ENCODE measurements at places on chromosomes 4 and X.

DNA sequence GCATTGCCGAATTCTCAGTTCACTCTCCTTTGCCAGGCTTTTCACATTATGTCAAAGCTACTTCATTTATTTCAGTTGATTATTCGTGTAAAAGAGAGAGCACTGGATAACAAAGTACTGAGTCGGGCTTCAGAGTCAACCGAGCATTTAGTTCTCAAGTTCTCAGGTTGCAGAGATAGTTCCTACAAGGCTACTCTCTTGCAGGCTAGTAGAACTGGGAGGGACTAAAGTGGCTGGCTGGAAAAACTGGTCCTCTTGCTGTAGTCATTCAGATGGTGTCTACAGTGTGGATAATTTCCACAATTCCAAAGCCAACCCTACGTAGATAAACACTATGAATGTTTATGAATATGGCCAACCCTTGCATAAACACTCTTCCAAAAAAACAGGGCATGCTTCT, 4.6 kb upstream of the CCNG2 start:
- no peak for DNase-seq

GRCh38 chrX:56572975-56573374, 9.5 kb downstream of the UBQLN2 start:
- no peak for DNase-seq

- no peak for DNase-seq
Observed at GRCh38 chr4:140019619-140020347, 134.2 kb downstream of the MAML3 start.

GRCh38 chr4:168569066-168569930, 72.4 kb downstream of the PALLD start:
- DNase-seq = no peak

GRCh38 chr4:34182306-34182705, 2062.0 kb downstream of the ARAP2 start:
- no peak for DNase-seq

DNA sequence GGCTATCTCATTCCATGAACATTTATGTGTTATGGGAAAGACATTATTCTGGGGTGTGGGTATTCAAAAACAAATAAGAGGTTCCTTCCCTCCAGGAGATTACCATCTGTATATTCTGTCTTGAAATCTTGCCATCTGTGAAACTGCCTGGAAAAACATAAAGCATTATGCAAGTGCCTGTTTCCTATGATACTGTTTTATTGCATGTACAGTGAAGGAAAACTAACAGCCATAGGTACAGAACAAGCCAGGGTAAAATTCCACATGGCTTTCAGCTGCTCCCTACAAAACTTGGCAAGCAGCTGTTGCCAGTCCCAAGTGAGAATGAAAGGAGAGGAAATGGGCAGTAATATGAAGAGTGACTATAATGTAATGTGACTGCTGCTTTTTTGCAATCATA, 136.0 kb downstream of the GUCY2F start:
- DNase-seq = no peak

DNA sequence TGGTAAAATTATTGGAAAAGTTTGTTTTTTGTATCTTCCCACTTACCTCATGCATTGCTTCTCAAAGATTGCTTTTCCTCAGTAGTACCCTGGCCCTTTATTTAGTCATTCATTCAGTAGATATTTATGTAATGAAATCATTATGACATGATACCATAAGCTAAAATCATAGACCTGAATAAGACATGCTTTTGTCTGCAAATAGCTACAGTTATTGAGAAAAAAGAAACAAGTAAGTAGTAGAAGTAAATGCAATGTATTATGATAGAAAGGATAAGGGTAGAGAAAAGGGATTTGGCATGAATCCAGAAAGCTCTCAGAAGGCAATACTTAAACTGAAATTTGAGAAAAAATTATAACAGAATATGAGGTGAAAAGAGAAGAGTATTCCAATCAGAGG, 352.5 kb downstream of the GPM6A start:
- DNase-seq = no peak

DNA sequence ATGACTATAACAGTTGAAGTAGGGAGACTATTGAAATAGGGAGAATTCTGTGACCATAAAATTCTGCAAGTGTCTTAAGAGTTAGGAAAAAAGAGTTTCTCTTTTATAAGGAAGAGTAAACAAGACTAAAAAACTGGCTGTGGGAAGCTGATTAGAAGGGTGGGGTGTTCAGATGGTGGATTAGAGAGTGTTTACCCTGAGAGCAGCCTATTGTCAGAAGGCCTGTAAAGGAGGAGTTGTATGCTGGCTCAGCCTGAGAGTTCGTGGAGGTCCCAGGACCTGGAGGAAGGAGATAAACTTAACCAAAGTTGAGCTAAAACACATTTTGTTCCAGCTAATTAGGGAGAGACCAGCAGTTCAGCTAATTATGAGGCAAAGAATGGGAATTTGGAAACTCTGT, 629.7 kb downstream of the PCDH7 start:
- no peak for DNase-seq

DNA sequence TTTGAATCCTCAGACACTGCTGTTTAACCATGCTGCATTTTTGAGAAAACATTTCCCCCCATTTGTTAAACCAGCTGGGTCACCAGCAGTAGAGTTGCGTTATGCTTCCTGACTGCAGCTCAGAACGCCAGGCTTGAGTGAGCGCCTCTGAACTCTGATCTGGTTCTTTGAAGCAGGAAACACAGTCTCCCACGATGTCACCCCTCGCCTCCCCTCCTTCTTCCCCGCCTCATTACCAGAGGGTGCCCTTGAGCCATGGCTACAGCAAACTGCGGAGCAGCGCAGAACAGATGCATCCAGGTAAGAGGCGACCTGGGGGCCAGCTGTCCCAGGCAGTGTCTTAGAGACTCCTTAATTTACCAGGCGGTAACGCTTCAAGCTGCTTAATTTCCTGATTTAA, 78.4 kb downstream of the REPS2 start:
- DNase-seq = no peak

DNA sequence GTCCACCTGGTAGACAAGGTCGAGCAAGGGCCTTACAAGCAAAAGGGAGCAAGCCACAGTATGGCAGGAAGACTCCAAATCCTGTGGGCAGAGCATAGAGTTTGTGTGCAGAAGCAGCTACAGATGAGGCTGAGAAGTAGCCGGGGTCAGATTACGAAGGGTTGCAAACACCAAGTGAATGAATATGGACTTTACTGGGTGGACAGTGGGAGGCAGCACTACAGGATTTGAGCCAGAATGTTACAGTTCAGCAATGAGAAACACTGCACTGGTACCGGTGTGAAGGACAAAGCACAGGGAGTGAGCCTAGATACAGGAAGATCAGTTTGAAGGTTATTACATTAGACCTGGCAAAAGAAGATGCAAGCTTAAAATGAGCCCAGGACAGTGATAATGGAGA, 46.1 kb upstream of the HOPX start:
- DNase-seq = no peak

GRCh38 chr4:156732634-156733033, 239.0 kb downstream of the PDGFC start:
- DNase-seq = no peak

GRCh38 chr4:188714501-188714900, 575.3 kb downstream of the TRIML1 start:
- no peak for DNase-seq

- DNase-seq = no peak
Observed at GRCh38 chr4:184281231-184282139, 63.8 kb upstream of the ENPP6 start.

- no peak for DNase-seq
Observed at GRCh38 chr4:153549405-153549804, 83.2 kb downstream of the TMEM131L start.

GRCh38 chrX:109714340-109714958, 18.6 kb downstream of the ACSL4 start:
- no peak for DNase-seq

- DNase-seq = no peak
Observed at GRCh38 chrX:40143001-40143400, 45.2 kb upstream of the BCOR start.

DNA sequence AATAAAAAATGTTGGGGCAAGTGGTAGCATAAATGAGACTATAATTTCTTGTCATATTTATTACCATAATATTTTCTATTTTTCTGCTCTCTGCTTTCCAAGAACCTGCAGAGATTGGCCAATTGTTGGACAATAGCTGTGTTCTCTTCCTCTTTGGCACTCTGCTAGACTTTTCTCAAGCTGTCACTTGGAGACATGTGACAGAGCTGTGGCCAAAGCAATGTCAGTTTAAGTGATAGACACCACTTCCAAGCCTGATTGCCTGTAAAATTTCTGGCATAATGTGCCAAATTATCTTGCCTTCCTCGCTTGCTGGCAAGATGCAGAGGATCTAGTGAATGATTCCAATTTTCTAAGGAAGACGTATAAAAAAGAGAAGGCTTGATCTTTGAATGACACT, 162.2 kb upstream of the NDST4 start:
- DNase-seq = no peak
